SHP77 treated with DMSO at 0.1 percent for 48 hours (cell line): ENCODE measurements at places on chromosomes 1 and 21.

DNA sequence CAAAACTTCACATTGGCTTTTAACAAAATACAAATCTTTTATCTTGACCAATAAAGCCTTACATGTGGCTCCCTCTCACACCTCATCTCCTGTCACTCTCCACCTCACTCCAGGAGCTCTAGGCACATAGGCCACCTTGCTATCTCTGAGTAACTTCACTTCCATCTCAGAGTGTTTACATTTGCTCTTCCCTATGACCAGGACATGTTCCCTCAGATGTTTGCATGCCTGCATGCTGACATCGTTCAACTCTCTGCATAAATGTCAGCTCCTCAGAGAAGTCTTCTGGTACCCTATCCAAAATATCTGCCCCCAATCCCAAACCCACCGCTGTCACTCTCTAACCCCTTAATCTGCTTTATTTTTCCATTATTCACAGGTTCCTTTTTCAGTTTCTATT lies 110.9 kb downstream of the TOMM20 start:
- no peak for DNase-seq

GRCh38 chr1:212667223-212668139 lies 32.2 kb downstream of the BATF3 start:
- DNase-seq = no peak

- no peak for DNase-seq
Observed at GRCh38 chr21:27693376-27693775, 726.5 kb upstream of the ADAMTS5 start.

GRCh38 chr1:64975740-64976139 lies 9.4 kb upstream of the JAK1 start:
- no peak for DNase-seq

- DNase-seq = no peak
Observed at GRCh38 chr1:218705391-218705790, 360.3 kb downstream of the TGFB2 start.

DNA sequence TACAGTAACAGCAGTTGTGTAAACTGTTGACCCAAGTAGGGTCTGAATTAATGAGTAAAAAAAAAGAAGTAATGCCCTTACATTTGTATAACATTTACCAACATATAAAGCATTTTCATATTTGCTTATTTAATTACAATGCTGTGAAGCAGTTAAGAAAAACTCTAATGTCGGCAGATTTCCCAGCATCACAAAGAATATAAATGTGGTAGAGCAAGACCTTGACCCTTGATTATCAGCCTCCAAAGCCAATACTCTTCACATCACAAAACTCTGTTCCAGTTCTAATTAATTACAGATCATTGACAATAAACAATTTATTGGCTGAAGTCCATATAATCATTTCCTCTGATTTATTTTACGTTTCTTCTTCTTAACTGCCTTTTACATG lies 130.2 kb downstream of the DUSP10 start:
- no peak for DNase-seq

GRCh38 chr1:217049721-217050120 lies 326.5 kb upstream of the ESRRG start:
- no peak for DNase-seq

GRCh38 chr1:103250441-103250861 lies 142.1 kb upstream of the COL11A1 start:
- DNase-seq = no peak

GRCh38 chr1:2789164-2789985 lies 12.1 kb downstream of the TTC34 start:
- no peak for DNase-seq

GRCh38 chr1:219774386-219774785 lies 154.0 kb downstream of the SLC30A10 start:
- DNase-seq = no peak

DNA sequence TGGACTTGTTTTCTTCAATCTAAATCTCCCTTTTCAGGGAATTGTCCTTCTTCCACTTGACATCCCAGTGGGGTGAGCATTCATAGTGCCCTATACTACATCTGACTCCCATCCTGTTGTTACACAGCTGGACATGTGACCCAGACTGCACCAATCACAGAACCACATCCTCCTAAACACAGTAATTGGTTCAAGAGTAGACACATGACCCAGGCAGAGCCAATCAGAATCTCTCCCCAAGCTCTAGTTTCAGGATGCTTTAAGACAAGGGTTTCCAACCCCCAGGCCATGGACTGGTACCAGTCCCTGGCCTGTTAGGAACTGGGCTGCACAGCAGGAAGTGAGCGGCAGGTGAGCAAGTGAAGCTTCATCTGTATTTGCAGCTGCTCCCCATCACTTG lies 5.6 kb upstream of the DDOST start:
- peak; percentile 62 for DNase-seq

DNA sequence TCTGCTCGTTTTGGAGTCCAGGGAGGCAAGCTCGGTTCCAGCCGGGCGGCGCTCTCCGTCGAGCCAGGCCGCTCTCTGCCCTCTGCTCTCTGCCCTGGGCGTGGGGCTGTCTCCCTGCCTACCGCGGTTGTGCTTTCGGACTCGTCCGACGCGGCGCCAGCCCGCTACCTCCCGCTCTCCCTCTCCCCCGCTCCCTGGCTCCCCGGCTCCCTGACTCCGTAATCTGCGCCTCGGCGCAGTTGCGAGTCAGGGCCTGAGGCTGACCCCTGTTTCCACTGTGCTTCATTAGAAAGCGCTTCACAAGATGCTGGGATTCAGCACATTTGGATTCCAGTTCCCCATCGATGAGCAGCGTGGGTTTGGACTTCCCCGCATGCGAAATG lies 2.2 kb downstream of the SOX13 start:
- DNase-seq = no peak

GRCh38 chr1:36326499-36326898 lies 3.1 kb upstream of the EVA1B start:
- no peak for DNase-seq

DNA sequence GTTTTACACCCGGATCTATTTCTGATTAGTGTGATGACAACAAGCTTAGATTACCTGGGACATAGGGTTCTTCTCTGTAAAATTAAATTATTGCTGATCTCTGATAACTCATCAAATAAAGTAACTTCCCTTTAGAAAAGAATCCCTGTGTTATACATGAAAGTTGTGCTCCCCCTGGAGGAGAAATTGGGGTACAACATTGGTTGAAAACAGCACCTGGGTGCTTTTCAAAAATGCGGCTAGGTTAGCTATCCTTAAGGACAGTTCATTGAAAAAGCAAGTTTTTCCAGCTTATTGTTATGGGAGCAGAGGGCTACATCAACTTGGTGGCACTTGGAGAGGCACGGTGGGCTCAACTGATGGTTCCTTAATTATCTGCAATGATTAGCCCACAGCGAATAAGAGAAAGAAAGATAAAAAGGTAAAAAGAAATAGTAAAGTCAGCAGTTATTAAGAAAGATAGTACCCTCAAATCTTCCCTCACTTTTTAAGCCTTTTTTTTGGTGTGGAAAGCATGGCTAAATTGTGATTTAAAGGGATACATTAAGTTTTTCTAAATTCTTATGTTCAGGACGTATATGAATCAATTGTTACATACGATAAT lies 97.8 kb downstream of the FMN2 start:
- no peak for DNase-seq

- no peak for DNase-seq
Observed at GRCh38 chr21:34969423-34970166, 79.5 kb downstream of the RUNX1 start.

- peak; percentile 32 for DNase-seq
Observed at GRCh38 chr1:12477936-12478611, 139.9 kb downstream of the DHRS3 start.

DNA sequence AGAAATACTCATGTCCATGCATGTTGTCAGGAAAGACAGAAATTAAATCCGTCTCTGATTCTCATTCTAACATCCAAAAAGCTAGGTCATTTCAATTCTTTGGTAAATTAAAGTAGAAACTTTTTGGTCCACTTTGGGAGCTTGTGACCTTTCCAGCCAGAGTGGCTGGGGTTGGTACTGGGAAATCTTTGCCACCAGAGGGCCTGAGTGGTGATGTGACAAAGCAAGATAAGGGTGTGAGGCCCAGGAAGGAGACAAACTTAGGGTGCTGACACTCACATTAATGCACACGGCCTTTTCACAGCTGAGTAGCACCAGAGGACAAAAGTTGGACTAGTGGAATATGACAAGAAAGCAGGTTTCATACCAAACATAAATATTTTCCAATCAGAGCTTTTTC lies 144.3 kb downstream of the DNM3 start:
- DNase-seq = no peak

GRCh38 chr1:67583462-67583950 lies 101.5 kb upstream of the GADD45A start:
- DNase-seq = no peak

DNA sequence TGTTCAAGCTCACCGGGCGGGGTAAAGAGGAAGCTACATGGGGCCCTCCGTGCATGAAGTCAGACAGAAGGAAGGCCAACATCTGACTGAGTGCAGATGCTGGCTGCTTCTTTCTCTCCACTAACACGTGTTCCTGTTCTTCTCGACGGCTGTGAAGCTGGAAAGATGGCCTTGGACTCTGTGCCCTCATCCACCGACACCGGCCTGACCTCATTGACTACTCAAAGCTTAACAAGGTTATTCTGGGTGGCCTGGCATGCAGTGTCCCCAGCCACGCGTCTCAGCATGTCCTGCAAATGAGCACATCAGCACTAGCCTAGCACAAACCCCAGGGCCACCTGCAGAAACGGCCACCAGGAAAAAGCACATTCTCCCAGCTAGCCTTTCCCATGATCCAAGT lies 41.2 kb downstream of the ACTN2 start:
- DNase-seq = no peak

GRCh38 chr1:53503433-53504217 lies 44.4 kb downstream of the DMRTB1 start:
- DNase-seq = no peak

DNA sequence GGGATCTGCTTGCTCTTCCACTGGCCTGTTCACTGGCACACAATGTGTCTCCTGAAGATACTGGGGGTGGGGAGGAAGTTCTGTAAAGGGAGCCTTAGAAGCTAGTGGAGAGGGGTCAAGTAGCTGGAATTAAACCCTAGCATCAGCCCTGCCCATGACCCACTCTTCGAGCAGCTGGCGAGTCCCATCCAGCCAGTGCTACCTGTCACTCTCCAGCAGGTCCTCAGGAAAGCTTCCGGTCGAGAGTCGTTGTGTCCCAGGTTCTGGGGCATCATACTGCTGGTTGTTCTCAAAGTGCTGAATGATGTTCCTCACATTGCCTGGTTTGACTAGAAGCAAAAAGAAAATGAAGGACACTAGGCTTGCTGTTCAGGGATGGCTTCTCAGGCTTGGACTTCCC lies 30.9 kb downstream of the LRRC71 start:
- DNase-seq = no peak

- DNase-seq = no peak
Observed at GRCh38 chr1:121445679-121446078, 260.9 kb downstream of the SRGAP2C start.

GRCh38 chr1:107172450-107173170 lies 31.8 kb downstream of the NTNG1 start:
- no peak for DNase-seq

- no peak for DNase-seq
Observed at GRCh38 chr1:156643049-156643777, 1.3 kb downstream of the BCAN start.

DNA sequence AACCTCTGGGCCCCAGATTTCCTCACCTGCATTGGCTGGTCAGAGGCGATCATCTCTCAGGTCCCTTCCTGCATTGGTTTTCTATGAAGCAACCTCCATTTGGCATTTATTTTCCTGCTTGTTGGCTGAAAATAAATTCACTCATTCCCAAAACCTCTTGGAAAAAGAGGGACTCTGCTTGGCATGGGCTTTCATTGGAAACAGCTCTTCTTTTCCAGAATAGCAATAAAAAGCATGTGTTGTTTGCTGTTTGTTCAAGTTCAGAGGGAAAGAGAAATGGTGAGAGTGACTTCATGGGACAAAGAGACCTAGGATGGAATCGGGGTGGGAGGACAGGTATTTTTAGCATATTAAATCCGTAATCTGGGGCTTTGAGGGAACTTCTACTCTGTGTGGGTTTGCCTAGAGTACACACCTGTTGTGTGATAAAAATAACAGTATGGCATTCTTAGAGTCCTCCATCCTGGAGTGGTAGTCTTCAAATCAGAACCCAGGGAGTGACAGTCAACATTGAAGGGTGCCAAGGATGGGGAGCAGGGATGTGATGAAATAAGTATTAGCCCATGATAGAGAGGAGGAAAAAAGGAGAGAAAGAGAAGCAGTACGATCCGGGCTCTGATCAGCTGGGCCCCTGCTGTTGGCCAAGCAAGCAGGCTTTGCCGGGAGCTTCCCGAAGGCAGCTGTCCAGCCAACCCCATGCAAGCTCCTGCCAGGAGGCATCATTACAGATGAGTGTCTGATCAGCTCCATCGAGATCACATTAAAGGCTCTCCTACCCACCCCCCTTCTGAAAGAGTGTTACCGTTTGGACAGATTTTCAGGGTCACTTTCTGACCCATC lies 131.9 kb upstream of the NFIA start:
- DNase-seq = no peak

DNA sequence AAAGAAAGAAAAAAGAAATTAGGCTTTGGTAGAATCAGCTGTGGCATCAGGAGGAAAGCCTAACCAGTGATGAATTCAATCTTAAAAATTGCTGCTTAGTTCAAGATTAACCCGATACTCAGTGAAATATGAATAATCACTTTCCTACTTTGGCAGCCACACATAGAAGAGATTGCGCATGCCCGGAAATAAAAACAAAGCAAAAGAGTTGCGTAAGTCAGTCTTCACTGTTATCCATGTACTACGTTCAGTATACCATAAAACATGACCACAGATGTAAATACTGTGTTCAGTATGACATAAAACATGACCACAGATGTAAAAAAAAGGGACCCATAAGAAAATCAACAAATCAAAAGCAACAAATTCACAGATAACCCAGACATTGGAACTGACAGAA lies 19.2 kb downstream of the CD1D start:
- DNase-seq = no peak

DNA sequence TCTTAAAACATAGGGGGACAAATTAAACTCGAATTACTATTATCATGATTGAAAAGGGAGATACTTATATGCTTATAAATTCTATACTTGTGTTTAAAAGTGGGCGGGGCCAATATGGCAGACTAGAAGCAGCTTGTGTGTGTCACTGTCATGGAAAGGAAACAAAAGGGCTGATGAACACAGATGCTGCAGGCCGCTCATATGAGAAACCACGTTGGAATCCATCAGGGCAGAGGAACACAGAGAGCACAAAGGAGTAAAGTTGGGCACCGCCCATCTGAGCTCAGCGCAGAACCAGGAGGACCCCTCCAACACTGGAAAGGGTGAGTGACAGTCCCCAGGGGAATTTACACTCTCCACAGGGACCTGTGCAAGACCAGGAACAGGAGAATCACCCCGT lies 107.0 kb downstream of the SLC5A9 start:
- DNase-seq = no peak

DNA sequence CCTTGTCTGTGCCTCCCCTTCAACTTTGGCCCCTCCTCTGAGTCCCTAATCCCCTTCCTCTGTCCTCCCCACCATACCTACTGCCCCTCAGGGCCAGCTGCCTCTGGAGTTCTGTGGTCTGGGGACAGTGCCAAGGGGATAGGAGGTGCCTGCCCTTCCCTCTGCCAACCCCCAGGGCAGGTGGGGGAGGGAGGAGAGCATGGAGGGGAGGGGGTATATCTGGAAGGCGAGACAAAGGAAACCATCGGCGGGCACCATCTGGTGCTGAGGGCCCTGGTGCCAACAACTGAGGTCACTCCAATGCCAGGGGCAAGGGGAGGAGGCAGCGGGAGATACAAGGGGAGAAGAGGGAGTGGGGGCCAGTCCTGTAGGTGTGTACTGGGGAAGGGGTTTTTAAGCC lies 9.6 kb downstream of the RAB25 start:
- peak; percentile 45 for DNase-seq

GRCh38 chr1:232524056-232524455 lies 105.9 kb downstream of the SIPA1L2 start:
- no peak for DNase-seq
